ENCODE measurements at places on chromosomes 16 and 17.
A peak's percentile ranks its signal among the peaks of the same experiment; 100 is the strongest.

DNA sequence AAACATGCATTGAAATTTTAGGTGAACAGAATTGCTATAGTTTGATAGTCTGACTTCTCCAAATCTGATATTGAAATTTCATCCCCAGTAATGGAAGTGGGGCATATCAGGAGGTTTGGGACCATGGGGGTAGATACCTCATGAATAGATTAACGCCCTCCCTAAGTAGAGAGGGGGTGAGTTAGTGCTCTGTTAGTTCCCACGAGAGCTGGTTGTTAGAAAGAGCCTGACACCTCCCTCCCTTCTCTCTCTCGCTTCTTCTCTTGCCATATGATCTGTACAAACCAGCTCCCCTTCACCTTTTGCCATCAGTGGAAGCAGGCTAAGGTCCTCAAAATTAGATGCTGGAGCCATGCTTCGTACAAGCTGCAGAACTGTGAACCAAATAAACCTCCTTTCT lies 78.8 kb downstream of the BRIP1 start:
- DNase-seq = no peak

GRCh38 chr17:65456368-65457151 lies 104.9 kb downstream of the AXIN2 start:
- no peak for DNase-seq

DNA sequence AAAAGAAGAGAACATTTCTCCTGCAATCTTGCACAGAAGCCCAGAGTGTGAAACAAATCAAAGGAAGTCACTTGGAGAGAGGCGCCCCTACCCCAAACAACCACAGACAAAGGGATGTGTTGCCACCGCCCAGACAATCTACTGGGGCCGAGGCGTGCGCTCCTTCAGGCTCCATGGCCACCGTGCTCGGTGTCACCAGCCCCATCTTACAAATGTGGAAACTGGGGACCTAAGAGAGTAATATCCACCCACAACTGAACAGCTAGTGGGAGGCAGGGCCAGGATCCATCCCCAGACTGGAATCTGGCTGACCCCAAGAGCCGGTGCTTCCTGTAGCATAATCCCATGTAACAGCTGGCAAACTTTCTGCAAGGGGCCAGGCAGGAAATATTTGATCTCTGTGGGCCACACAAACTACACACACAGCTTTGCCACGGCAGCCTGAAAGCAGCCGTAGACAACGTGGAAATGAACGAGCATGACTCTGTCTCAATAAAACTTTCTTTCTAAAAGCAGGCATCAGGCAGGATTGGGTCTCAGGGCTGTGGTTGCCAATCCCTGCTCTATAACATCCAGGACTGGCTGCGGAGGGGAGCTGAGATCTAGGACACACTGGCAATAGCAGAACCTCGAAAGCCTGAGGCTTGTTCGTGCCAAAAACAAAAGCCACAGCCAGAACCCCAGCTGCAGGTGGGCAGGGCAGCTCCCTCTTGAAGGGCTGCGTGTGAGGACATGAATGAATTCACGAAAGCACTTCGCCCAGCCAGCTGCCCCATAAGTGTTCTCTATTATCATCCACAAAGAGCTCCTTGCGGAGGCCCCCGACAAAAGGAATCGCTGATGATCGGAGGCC lies 26.6 kb upstream of the GINS2 start:
- DNase-seq = no peak

GRCh38 chr17:44384823-44385286 lies 4.6 kb downstream of the ITGA2B start:
- no peak for DNase-seq

GRCh38 chr16:4414187-4414917 lies 2.0 kb downstream of the CORO7 start:
- no peak for DNase-seq

DNA sequence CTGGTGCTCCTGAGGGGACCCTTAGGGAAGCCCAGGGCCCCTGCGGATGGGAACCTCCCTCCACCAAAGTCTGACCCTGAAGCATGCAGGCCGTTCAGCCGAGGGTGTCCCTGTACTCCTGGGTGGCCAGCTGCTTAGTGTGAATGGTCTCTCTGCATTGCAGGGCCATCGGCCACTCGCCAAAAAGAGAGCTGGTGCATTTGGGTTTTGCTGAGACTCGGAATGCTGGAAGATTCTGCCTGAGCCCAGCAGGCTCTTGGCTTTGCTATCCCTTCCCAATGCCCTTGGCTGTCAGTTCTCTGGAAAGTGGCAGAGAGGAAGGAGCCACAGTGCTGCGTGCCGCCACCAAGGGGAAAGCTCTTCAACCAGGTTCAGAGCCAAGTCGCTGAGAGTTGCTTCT lies 2.8 kb downstream of the MEOX1 start:
- DNase-seq = no peak

GRCh38 chr16:70160388-70160787 lies 13.2 kb upstream of the CLEC18C start:
- no peak for DNase-seq

GRCh38 chr16:589658-590187 lies at the start of gene RAB40C:
Gene RAB40C (plus strand): TSS chr16:590066. CDS start chr16:590292, 226 bp downstream.
- peak; percentile 99 for DNase-seq

DNA sequence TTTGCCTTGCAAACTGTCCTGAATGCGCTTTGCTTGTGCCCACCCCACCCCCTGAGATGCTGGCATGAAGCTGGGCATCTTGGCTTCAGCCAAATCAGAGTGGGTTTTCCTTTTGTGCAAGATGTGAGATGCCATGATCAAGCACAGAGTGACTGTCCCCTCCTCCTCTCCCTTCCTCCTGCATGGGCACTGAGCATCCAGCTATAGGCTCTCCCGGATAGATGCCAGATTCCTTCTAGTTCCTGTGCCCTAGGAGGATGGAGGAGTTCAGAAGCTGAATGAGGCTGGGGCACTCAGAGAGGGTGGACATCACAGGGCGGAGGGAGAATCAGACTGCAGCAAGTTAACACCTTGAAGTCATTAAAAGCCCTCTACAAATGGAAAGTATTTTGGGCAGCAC lies 384.1 kb upstream of the CCL2 start:
- no peak for DNase-seq

DNA sequence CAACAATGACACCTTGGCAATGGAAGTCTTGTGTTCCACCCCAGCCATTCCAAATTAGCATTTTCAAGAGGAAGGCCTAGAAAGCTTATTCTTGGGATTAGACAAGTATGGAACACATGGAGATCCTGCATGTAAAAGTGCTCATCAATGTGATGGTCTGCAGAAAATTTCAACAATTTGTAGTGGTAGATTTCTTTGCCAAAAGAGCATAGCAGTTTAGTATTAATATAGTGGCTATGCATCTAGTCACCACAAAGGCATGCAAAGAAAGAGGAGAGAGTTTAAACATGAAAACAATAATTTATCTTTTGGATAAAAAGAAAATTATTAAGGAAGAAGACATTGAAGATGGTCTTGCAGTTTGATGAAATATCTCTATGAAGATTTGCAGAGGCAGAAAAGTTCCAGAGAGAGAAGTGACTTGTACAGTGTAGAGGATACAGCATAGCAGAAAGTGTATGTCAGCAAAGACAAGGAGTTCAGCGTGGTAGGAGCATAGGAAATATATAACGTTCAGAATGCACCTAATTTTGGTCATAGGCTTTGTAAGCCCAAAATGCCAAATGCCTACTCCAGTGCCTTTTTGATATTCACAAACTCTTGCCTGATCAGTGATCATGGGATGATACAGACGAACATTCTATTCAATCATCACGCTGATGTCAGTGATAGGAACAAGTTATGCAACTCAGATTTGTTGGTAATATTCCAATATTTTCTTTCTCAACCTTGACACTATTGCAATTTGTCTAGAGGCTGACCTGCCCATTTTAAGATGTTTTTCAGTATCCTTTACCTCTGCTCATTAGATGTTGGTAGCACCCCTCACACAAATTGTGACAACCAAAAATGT lies 727.9 kb upstream of the SOX9 start:
- DNase-seq = no peak

DNA sequence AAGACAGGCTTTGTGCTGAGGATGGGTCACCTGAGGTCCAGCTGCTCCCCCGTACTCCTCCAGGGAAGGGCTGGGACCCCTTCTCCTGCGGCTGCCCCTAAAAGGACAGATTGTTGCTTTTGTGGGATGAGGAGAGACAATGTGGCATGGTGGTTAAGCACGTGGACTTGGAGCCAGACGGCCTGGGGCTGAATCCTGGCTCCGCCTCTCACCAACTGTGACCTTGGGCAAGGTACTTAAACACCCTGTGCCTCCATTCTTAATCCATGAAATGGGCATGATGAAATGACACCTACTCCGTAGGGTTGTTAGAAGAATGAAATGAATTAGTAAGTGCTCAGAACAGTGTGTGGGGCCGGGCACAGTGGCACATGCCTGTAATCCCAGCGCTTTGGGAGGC lies 39.6 kb upstream of the PLCG2 start:
- DNase-seq = no peak

- no peak for DNase-seq
Observed at GRCh38 chr16:85812031-85812807, 12.7 kb downstream of the COX4I1 start.

- no peak for DNase-seq
Observed at GRCh38 chr16:53069772-53070171, 15.0 kb downstream of the CHD9 start.

DNA sequence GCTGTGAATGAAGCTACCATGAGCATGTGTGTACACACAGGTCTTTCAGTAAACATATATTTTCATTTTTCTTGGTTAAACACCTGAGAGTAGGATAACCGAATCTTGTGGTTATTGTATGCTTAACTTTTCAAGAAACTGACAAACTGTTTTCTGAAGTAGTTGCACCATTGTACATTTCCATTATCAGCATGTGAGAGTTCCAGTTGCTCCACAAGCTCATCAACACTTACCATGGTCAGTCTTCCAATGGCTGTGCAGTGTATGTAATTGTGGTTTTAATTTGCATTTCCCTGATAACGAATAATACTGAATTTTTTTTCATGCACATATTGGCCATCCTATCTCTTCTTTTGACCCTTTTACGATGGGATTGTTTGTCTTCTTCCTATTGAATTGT lies 31.3 kb upstream of the C1QL1 start:
- DNase-seq = no peak

- DNase-seq = no peak
Observed at GRCh38 chr16:4325253-4325758, 9.4 kb downstream of the GLIS2 start.

- no peak for DNase-seq
Observed at GRCh38 chr17:79162012-79162963, 87.7 kb downstream of the ENGASE start.

DNA sequence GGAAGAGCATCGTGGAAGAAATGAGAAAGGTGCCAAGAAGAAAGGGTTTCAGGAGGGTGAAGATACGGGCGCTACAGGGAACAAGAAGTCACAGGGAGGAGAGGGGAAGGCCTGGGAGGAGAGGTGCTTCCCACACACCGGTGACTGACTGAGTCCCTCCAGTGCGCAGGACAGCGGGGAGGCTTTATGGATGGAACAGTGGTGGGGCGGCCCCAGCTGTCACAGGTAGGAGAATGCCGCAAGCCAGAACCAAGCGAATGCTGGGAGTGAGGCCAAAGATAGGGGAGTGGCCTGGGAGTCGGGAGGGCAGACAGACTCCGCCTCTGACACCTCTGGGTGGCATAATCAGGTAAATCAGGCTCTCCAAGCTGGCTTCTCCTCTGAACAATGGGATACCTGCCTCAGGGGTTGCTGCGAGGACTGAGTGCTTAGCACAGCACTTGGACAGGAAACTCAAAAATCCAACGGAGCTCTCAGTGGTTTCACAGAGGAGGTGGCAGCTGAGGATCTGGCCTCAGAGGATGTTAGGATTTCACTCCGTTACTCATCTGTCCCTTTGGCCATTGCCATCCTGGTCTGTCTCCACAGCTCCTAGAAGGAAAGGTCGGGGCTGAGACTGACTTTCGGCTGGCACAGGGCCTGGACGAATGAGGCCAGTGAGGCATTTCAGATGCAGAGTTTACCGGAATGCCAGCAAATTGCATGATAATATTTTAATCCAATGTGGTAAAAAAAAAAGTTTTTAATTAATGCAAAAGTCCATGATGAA lies 717 bp upstream of the CNP start:
- DNase-seq = peak; percentile 63

DNA sequence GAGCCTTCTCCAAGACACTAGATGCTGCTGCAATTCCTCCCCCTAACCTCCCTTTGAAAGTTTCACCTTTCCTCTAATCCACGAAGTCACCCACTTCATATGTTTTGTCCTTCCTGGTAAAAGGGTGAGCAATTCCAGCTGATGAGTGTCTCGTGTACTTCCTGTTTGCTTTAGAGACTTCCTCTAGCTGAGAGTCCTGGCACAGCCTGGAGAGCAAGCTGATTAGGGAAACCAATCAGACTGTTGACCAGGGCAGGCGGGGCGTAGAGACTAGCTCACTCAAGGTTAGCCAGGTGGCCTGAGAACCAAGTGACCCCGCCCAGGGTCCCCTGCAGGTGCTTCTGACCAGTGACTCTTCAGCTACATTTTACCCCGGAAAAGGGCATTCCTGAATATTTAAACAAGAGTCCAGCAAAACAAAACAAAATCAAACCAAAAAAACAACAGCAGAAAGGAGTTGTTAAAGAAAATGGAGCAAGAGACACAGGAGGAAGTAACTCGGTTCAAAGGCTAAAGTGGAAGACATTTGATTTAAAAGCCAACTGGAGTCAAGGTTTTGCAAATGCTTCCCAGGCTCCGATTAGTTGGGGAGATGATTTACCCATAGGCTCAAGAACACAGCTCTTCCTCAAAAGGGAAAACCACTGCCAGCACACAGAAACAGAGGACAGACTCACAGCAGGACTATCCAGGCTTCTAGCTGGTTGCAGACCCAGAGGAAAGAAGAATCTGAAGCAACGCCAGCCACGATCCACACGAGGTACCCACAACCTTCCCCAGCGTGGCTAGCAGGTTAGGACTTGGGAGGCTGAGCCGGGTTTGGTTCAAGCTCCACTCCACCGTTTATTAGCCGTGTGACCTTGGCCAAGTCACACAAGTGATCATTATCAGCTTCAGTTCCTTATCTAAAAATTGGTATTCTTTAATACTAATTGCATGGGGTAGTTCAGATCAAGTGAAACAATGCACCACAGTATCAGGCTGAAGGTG lies 13.4 kb downstream of the HSPB9 start:
- peak; percentile 28 for DNase-seq

DNA sequence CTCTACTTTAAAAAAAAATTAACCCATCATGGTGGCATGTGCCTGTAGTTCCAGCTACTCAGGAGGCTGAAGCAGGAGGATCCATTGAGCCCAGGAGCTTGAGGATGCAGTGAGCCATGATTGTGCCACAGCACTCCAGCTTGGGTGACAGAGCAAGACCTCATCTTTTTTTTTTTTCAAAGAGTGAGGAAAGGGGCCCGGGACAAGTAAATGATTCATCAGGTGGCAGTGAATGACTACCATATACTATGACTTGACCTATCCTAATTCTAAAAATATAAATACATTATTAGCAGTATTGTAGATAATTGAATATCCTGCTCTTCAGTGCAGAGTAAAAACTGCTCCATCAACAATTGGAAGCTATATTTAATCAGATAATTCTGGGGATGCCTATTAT lies 55.3 kb downstream of the CLUH start:
- DNase-seq = no peak

DNA sequence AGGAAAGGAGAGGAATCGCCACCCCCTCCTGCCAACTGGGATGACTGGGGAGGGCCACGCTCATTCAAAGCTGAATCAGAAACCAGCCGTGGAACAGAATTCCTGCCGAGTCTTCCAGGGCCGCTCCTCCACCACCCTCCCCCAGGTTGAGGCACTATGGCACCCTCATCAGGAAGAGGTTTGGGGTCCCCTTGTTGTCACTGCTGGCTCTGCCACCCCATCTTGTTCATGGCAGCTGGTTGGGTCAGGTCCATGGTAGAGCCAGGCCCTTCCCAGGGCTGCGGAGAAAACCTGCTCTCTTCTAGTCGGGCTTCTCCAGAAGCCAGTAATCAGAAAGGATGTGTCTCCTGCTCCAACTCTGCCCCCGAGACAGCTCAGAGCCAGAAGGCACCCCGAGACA lies 41.8 kb downstream of the KCNJ12 start:
- no peak for DNase-seq
